ENCODE measurements at places on chromosomes 1 and 21.

DNA sequence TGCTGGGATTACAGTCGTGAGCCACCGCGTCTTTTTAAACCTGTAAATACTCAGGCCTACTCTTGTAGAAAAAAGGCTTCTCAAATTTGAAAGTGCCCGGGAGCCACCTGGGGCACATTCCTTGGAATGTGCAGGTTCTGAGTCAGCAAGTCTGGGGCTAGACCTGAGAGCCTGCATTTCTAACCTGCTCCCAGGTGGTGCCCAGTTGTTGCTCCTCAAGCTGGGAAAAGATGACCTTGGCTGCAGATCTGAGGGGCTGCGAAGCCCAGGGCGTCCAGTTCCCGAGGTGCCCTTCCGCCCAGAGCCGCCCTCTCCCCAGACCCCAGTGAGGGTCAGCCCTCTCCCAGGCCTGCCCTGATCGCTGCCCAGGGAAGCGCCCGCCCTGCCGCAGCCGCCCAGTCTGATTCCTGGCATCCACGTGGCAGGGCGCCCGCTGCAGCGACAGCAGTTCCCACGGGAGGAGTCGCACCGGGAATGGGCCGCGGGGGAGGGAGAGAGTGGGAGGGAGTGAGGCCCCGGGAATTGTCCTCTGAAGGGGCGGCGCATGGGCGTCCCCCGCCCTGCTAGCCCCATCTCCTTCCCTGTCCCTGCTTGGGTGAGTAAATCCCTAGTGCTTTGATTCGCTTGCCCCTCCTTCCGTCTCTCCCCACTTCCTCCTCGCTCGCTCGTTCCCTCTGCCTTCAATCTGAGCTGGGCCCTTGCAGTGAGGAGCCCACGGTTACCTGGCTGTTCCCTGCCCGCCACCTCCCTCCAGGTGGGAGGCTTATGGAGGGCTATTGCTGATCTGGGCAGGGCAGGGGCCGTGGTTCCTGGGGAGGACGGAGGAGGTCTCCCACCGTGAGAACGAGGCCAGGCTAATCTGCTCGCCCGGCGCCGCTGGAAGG, 18.8 kb upstream of the TENT5B start:
- DNase-seq, result no peak

GRCh38 chr1:4166713-4167112, 266.6 kb upstream of the C1orf174 start:
- DNase-seq, result no peak

DNA sequence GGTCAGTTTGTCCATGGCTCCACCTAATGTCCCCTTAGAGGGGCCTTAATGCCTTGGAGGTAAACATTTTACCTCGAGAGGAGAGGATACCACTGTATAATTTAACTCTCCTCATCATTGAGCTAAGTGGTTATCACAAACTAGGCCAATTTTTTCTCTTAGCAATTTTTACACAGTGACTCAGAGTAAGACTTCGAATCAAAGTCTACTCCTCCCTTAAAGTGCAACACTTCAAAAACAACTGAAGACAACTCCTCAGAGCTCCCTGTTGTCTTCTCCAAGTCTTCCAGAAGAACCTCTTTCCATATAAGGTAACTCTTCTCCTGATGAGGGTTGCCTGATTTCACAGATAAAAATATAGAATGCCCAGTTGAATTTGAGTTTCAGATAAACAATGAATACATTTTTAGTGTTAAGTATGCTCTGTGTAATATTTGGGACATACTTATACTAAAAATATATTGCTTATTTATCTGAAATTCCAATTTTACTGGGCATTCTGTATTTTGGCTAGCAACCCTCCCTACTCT, 4.9 kb upstream of the PTGFRN start:
- no peak for DNase-seq

DNA sequence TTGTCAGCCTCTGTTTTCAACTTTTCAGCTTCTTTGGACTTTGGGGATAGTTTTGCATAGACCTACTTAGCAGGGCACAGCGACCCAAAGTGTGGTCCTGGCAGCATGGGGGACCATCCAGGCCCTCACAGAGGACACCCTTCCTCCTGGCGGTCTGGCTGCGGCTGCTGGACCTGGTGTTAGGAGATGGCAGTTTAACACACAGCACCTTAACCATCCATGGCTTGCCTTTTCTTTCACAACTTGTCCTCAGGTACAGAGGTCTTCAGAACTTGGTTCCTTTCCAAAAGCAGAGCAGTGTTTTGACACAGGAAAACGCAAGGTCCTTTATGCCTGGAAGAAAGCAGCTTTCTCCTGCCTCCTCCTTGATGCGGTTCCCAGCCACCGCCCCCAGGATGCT, 68.1 kb downstream of the RHOU start:
- no peak for DNase-seq

GRCh38 chr1:220296981-220297380, 24.7 kb upstream of the RAB3GAP2 start:
- no peak for DNase-seq

GRCh38 chr1:224623743-224624333, 7.7 kb downstream of the CNIH3 start:
- DNase-seq, result peak; percentile 94

GRCh38 chr1:57770772-57771171, 346.9 kb upstream of the DAB1 start:
- no peak for DNase-seq

Measured in HCEC 1CT (cell line).